Left lung (tissue), 14 donors: ENCODE measurements at places on chromosomes 12 and 14. TPM values are rescaled to one million over a fixed set of nuclear protein-coding genes. Genes with fewer than 3 reads are reported as not detected.

DNA sequence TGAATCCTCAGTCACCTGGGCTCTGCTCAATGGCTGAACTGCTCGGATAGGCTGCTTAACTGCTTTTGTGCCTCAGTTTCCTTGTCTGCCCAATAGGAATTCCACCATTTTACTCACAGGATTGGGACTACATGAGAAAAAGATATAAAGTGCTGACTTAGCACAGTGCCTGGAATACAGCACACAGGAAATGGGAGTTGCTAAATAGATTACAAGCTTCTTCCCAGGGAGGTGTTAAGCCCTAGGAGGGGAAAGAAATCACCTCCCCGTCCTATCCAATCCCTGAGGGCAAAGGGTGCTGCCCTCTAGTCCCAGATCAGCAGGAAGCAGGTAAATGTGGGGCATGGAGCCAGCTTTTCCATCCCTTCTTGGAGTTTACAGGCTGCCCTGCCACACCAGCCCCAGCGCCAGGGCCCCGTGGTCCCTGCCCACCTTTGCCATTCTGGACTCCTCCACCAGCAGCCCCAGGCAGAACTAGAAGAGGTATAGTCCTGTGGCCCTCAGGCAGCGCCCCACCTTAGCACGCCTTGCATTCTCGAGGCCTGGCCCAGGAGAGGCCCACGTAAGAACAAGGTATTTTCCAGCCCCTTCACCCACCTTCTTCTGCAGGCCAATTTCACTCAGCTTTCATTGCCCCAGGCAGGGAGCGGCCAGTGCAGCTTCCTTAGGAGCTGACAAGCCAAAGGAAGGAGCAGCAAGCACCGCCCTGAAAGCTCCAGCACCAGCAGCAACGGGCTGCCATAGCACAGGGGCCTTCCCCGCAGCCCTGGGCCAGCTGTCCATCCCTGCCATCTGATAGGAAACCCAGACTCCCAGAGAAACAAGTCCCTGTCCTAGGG is 28.8 kb upstream of the RPLP0 start:
- H3K36me3 ChIP-seq, result no peaks in the 10 kb centered on the region
- peak overlapping the region; percentile 16 for H3K4me3 ChIP-seq
- no peak for DNase-seq
- peaks cover 100% of the 10 kb centered on the region for H3K4me1 ChIP-seq

DNA sequence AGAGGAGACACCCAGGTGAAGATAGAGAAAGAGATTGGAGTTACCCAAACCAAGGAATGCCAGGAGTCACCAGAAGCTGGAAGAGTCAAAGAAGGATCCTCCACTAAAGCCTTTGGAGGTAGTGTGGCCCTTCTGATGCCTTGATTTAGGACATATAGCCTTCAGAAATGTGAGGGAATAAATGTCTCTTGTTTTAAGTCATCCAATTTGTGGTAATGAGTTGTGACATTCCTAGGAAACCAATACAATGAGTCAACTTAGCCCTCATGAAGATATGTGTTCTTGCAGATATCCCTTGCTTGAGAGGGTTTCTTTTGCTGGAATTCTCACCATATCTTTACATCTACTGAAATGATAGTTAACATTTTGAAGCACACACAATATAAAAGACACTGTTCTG is 58.8 kb downstream of the CCER1 start:
- no peak for DNase-seq
- H3K4me1 ChIP-seq, result no peaks in the 10 kb centered on the region
- no peak overlapping the region for H3K27ac ChIP-seq
- H3K36me3 ChIP-seq, result no peaks in the 10 kb centered on the region

- DNase-seq, result peak; percentile 42
- no peaks in the 10 kb centered on the region for H3K4me1 ChIP-seq
- H3K4me3 ChIP-seq, result no peak overlapping the region
- no peaks in the 10 kb centered on the region for H3K27me3 ChIP-seq
These were observed 9.2 kb downstream of the CD69 start for GRCh38 chr12:9751204-9752144.

DNA sequence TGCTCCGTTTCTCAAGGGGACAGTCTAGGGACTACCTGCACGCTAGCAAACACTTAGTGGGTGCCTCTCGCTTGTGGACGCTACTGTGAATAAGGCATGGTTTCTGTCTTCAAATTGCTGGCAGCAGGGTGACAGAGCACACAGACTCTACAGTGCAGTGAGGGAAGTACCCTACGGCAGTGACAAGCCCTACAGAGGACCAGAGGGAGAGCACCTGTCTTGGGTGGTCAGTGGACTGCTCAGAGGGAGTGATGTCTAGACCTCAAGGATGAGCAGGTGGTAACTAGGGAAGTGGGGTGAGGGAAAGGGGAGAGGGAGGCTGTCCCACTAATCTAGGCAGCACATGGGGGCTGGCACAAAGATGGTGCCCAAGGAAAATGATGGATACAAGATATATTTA is 160.5 kb downstream of the RBM19 start:
- H3K27me3 ChIP-seq, result no peaks in the 10 kb centered on the region
- no peak overlapping the region for H3K4me3 ChIP-seq
- H3K4me1 ChIP-seq, result no peaks in the 10 kb centered on the region
- DNase-seq, result no peak
- no peaks in the 10 kb centered on the region for H3K36me3 ChIP-seq
- no peak overlapping the region for H3K27ac ChIP-seq

DNA sequence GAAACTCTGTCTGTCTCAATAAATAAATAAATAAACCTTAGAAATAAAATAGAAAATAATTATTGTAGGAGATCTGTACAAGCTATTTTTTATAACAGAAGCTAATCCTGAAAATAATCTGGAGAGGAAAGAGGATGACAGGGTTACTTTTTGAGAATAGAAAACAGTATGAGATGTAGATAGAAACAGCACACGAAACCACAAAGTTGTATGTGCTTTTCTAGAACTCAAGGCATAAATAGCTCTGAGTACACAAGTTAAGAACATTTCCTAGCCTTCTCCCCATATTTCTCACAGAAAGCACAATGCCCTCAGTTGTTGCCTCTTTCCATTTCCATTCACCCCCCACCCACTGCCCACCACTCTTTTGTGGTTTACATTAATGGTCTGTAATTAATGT is 35.7 kb downstream of the SLC38A4 start:
- H3K27me3 ChIP-seq, result no peaks in the 10 kb centered on the region
- no peak overlapping the region for H3K4me3 ChIP-seq
- H3K4me1 ChIP-seq, result no peaks in the 10 kb centered on the region
- no peak overlapping the region for H3K27ac ChIP-seq
- DNase-seq, result no peak

DNA sequence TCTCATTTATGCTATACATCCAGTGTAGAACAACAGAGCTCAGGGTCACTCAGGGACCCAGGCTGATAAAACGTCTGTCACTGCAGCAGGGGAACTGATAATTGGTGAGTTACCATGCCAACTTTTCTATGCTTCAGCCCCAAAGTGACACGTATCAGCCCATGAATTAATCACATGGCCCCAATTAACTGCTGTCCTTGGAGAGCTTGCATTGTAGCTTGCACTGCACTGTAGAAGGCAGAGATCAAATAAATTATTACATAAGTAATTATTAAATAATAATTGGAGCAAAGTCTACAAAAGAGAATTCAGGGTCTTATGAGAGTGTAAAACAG is 144.6 kb downstream of the SUDS3 start:
- H3K4me3 ChIP-seq, result no peak overlapping the region
- H3K27me3 ChIP-seq, result no peaks in the 10 kb centered on the region
- no peak overlapping the region for H3K27ac ChIP-seq
- DNase-seq, result no peak

DNA sequence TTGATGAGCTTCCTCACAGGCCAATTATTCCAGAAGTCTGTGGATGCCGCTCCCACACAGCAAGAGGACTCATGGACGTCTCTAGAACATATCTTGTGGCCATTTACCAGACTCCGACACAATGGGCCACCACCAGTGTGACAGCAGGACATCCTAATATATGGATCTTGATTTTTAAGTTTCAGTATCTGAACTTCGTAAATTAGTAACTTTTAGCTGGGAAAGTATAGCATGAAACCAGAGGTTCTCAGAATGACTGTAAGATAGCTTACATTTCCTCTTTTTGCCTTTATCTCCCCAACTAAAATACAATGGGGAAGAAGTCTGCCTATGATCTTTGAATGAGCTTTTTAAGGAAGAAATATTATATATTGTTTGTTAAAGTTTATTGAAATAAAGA is 87.0 kb downstream of the DNAI7 start:
- DNase-seq, result no peak
- no peak overlapping the region for H3K27ac ChIP-seq
- H3K4me1 ChIP-seq, result no peaks in the 10 kb centered on the region
- H3K4me3 ChIP-seq, result no peak overlapping the region

TBC1D30 gene
- 15.8 TPM for total RNA-seq

KLRC2 gene
- total RNA-seq, result 0.79 TPM
